ENCODE measurements at places on chromosomes 13 and 19.

DNA sequence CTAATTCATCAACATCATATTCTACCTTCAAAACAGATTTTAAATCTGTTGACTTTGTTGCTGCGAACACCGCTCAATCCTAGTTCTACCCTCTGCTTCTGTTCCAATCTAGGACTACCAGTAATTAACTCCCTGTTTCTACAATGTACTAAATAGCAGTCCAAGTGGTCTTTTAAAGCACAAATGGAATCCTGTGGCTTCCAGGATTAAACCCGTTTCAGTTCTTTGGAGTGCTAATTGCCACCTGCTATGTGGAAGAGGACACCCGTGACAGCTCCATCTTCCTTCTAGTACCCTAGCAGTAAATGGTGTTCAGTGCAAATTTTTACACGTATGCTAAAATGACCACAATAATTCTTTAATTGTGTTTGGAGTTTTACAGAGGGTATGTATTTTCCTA is 232.1 kb downstream of the TDRD3 start:
- DNase-seq: no peak

DNA sequence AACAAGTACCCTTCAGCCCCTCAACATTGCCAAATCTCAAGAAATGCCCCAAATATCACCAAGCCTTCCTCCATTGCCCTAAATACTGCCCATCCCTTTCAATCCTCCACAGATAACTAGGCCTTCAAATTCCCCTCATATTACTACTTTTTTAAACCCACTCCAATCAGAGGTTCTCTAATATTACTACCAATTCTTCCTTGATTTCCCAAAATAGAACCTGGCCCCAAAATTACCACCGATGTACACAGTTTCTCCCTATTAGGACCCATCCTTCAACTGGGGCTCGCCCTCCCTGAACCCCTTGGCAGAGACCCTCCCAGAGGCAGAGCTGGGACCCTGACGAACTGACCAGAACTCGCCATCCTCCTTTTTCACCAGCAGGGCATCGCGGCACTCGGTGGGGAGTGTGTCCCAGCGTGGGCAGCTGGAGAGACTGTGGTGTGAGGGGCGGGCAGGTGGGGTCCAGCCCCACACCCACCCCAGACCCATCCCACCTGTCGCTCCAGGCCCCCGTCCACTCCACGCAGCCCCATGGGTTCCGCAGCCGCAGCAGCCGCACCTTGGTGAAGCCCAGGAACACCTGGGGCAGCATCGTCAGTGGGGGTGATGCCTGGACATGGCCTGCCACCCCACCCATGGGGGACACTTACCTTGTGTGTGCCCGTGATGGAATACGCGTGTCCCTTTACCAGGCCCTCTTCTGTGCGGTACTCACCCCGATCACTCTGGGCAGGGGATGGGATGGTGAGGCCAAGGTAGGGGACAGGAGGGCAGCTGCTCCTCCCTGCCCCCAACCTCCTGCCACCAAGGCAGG is 6.1 kb downstream of the CAPN12 start:
- no peak for DNase-seq

DNA sequence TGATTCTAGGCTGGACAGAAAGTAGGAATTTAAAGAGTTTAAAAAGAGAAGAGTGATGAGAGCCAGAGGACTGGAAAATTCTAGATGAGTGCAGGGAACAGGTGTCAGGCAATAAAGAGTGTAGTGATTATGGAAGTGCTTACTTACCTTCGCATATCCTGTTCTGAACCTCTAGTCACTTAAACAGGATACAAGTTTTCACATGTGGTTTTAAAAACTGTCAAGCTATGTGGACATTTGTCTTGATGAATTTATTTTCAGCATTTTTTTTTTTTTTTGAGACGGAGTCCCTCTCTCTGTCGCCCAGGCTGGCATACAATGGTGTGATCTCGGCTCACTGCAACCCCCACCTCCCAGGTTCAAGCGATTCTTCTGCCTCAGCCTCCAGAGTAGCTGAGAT is 34.3 kb upstream of the IL17D start:
- DNase-seq: no peak

DNA sequence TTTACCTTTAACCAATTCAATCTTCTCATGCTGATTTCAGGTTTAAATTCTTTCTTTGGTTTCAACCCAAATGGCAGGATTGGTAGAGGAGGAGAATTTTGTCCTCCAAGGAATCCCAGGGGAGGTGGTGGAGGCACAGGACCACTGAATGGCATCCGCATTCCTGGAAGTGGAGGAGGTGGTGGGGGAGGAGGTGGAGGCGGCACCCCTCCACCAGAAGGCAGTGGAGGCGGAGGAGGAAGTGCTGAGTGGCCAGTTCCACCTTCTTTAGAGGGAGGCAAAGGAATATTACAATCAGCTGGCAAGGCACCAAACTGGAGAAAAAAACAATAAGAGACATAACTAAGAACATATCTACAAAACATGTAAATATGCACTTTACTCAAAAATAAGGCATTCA is 192.9 kb downstream of the DIAPH3 start:
- no peak for DNase-seq

DNA sequence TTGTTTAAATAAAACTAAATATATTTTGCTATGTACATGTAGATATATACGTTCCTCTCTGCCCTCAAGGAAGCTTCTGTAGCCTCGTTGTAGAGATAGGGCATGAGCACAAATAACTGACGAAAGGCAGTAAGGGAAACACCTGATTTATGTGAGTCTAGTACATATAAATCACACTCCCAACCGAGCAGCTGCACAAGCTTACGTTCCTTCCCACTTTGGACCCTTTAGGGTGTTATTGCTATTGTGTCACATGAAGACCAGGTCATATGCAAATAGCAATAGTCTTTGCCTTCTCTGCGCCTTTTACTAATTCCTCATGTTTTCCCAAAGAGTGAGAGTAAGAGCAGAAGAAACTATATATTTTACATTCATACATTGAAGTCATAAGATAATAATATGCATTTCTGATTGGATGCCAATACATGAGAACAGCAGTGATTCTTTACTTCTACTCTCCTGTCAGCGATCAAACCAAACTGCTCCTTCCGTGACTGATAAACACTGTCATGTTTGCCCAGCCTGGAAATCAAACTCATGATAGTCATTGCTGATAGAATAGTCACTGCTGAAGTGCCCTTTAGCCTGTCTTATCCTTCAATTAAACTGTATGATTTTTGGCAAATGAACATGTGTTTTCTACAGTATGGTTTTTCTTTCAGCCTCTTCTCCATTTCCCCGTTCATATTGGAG is 127.2 kb upstream of the MAB21L1 start:
- no peak for DNase-seq

DNA sequence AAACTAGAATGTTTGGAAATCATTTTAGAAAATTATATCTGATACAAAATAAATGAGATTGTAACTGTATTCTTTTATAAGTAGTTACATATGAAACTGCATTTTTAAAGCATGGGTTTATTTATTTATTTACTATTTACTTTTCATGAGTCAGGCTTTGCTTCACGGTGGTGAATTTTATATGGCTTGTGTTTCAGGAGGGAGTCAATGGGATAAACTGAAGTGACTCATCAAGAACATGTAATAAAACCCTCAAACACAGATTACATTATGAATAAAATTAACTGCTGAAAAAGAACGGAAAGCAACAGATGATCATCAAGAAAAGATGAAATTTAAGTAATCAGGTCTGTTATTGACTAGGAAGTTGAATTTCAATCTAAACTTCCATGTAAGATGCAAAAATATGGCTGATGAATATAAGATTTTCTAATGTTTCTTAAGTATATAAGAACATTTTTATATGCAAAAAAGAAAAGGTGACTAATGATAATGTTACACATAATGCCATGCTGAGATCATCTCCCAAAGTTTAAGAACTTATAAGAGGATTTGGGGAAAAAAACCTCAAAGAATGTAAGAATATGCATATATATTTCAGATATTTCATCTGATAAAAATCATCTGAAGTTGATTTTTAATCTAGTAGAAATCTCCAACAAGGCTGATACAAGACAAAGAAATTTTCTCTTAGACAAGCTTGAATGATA is 383.6 kb downstream of the SLITRK1 start:
- no peak for DNase-seq

GRCh38 chr19:51014242-51014641 is 5.3 kb downstream of the KLK10 start:
- no peak for DNase-seq

DNA sequence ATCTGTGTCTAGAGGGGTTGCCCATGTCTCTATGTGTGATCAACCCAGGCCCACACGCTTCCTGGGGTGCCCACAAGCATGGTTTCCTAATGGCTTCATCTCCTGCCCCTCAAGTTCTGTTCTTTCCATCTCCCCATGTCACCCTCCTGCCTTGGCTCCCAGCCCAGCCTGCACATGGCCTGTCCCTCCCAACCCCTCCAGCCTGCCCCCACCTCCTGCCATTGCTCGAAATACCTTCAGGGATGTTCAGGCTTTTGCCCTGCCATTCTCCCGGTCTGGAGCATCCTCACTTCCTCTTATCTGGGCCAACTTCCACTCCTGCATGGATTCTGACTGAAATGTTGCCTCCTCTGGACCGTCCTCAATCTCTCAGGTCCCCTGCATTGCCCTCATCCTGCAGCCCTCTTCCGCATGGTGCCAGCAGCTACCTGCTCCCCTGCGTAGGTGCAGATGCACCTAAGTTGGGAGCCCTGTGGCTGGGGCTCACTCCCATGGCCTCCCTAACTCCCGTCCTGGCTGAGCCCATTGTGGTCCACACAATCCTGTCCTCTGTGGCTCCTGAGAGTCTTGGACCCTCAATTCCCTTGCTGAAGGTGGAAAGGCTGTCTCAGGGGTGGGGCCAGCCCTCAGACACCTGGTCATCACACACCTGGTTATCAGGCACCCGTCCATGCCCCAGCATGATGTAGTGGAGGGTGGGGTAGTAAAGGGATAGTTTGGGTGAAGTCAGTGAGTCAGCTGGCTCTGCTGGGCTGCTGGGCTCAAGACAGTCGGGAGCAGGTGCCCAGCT is 152.1 kb downstream of the URI1 start:
- no peak for DNase-seq

DNA sequence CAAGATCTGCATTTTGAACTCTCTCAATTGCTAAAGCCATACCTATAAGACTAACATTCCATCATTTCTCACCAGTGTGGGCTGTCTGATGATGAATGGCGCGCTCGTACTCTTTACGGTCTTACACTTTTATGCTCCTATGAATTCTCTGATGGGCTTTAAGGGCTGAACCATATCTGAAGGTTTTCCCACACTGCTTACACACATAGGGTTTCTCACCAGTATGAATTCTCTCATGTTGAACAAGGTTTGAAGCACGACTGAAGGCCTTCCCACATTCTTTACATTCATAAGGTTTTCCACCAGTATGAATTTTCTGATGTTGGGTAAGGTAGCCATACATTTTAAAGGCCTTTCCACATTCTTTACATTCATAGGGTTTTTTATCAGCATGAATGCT is 18.8 kb upstream of the ZNF607 start:
- no peak for DNase-seq

- no peak for DNase-seq
These were observed 1.1 kb downstream of the RAB8A start for GRCh38 chr19:16112778-16113177.

DNA sequence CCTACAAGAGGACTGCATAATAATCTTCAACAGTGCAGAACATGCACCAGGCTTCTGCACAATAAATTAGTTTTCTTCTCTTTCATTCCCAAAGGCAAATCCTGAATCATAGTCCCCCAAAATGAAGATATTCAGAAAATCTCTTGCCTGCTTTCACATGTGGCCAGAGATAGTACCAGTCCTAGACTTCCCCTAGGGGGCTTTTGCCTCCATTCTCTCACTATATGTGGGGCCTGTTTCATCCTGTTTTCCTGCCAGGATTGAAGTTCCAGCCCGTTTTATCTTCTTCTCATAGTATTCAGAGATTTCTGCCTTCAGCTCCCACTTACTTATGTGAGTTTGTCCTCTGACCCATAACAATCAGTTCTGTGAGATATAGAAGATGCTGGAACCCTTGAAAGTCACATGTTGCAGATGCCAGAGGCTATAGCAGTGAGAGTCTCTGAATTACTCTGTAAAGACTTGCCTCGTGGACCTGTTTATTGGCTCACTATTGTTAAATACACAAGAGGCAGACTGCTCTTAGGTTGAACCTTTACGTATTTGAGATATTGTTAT is 421.9 kb upstream of the PCDH9 start:
- no peak for DNase-seq

DNA sequence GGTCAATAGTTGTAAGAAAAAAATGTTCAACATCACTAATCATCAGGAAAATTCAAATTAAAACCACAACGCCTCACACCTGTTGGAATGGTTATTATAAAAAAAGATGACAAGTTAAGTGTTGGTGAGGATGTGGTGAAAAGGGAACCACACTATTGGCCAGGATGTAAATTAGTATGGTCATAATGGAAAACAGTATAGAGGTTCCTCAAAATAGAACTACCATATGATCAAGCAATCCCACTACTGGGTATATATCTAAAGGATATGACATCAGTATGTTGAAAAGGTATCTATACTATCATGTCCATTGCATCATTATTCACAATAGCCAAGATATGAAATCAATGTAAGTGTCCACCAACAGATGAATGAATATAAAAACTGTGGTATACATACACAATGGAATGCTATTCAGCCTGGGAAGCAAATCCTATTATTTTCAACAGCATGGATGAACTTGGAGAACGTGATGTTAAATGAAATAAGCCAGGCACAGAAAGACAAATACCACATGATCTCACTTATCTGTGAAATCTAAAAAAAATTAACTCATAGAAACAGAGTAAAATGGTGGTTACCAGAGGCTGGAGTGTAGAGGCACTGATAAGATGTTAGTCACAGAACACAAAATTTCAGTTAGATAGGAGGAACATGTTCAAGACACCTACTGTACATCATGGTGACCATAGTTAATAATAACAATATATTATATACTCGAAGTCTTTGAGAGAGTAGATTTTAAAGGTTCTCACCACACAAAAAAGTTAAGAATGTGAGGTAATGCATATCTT is 56.6 kb downstream of the TBC1D4 start:
- DNase-seq: no peak

- no peak for DNase-seq
These were observed 46.8 kb downstream of the VAV1 start for GRCh38 chr19:6819323-6819722.

GRCh38 chr19:42174188-42174587 is 41.9 kb upstream of the POU2F2 start:
- DNase-seq: no peak

DNA sequence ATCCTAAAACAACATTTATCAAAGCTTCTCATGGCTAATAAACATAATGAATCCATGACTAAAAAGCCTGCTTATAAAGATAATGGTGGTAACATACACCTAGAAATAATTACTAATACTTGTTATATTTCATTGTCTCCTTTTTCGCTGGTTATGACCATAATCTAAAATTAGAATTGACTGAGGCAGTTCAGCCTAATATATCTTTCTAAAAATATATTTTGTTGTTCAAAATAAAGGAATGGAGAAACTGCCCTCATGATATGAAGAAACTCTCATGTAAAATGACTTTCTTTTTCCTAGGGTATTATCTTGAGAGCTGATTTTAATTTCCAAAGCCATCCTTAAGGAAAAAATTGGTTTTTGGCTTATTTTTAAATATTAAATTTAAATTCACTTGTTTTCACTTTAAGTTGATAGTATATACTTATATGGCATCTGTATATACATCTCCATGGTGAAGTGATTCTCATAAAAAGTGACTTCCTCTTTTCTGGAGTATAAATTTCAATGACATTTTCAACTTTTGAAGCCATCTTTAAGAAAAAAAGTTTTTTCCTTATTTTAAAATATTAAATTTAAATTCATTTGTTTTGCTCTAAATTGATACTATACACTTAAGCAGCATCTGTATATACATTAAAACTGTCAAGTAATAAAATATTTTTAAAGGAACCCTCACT is 204.6 kb downstream of the VWA8 start:
- DNase-seq: no peak
